ENCODE measurements at places on chromosomes 1 and 21.

GRCh38 chr1:111967067-111967690 is 22.3 kb downstream of the KCND3 start:
- H3K4me3 ChIP-seq: no peak overlapping the region
- no peak for DNase-seq
- H3K36me3 ChIP-seq: no peaks in the 10 kb centered on the region
- no peaks in the 10 kb centered on the region for H3K4me1 ChIP-seq
- no peak overlapping the region for H3K27ac ChIP-seq
- H3K27me3 ChIP-seq: no peaks in the 10 kb centered on the region

- DNase-seq: no peak
- H3K27ac ChIP-seq: no peak overlapping the region
- peaks cover 3% of the 10 kb centered on the region for H3K36me3 ChIP-seq
Measured at GRCh38 chr1:231236938-231237337, 4.1 kb upstream of the GNPAT start.

DNA sequence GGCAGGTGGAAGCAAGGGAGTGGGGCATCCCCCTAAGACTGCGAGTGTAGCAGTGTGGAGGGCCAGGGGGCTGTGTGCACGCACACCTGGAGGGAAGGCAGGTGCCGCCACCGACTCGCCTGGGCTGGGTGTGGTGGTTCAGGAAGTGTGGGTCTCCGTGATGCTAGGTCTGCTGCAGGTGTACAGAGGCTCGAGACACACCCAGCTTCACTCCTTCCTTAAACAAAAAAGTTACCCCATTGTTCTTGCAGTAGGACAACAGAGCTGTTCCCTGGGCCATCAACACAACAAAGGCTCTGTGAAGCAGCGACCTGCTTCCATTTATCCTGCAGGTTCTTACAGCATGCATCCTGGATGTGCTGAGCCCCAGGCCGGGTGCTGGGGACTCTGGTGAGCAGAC is 100.4 kb upstream of the TMEM51 start:
- peaks cover 6% of the 10 kb centered on the region for H3K36me3 ChIP-seq
- H3K4me3 ChIP-seq: no peak overlapping the region
- no peaks in the 10 kb centered on the region for H3K27me3 ChIP-seq
- H3K4me1 ChIP-seq: no peaks in the 10 kb centered on the region
- no peak overlapping the region for H3K27ac ChIP-seq

DNA sequence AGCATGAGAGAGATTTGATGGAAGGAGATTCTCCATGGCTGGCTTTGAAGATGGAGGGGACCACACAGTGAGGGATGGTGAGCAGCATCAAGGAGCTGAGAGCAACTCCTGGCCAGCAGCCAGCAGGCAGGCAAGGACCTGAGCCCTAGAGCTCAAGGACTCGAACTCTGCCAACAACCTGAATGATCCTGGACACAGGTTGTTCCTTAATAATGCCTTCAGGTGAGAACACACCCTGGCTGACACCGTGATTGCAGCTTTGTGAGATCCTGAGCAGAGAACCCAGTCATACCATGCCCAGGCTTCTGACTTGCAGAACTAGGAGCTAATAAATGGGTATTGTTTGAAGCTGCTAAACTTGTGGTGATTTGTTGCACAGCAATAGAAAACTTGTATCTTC is 183.1 kb downstream of the LMX1A start:
- no peaks in the 10 kb centered on the region for H3K27me3 ChIP-seq
- H3K36me3 ChIP-seq: no peaks in the 10 kb centered on the region
- no peak for DNase-seq
- no peak overlapping the region for H3K27ac ChIP-seq

DNA sequence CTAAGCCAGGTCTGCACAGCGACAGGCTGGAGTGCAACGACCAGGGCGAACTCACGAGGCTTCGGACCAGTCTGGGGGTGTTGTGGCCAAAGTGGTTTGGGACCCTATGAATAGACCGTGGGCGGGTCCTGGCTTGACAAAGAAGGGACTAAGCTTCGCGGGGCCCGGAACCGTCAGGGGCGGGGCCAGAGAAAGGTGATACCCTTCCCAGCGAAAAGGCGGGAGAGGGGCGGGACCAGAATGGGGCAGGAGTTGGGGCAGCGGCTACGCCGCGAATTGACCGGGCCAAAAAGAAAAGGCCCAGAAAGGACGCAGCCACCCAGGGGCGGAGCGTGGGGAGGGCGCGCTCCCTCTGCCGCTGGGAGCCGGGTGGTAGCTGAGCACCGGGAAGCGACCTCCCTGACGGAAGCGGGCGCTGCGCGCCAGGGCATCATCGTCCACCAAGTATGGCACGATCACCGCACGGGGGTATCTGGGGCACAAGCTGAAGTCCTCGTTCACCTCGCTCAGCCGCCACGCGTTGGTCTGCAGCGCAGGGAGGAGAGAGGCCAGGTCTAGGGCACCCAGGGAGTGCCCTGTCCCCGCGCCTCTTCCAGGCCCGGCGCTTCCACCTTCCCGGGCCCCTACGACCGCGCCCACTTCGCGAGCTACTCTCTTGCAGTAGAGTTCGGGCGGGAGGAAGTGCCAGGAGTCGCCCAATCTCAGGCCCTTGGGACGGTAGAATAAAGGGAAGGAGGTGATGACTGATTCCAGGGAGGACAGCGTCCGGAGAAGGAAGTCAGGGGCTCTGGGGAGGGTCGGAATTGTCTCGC is 6.7 kb upstream of the FAM167B start:
- H3K4me1 ChIP-seq: no peaks in the 10 kb centered on the region
- H3K27me3 ChIP-seq: no peaks in the 10 kb centered on the region
- H3K4me3 ChIP-seq: peak overlapping the region; percentile 40
- H3K27ac ChIP-seq: peak overlapping the region; percentile 38

GRCh38 chr1:15083578-15083977 is 70.0 kb upstream of the TMEM51 start:
- no peak overlapping the region for H3K27ac ChIP-seq
- no peaks in the 10 kb centered on the region for H3K27me3 ChIP-seq
- no peaks in the 10 kb centered on the region for H3K36me3 ChIP-seq
- no peaks in the 10 kb centered on the region for H3K4me1 ChIP-seq
- no peak for DNase-seq

DNA sequence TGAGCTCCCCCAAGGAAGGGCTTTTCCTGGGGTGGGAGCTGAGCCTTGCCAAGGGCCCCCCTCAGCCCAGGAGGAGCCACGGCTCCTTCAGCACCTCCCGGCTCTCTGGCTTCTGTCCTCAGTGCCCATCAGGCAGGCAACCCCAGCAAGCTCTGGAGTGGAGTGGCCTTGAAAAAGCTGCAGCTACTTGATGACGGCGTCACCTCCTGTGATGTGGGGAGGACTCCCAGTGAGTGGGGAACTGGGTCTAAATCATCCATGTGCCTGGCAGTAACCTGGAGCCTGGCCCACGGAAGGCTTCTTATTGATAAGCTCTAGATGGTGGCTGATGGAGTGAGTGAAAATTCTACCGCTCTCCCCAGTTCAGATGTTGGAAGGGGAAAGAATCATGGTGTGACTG is 114.4 kb downstream of the TMEM53 start:
- peak; percentile 44 for DNase-seq
- H3K27ac ChIP-seq: no peak overlapping the region
- H3K27me3 ChIP-seq: no peaks in the 10 kb centered on the region
- H3K36me3 ChIP-seq: no peaks in the 10 kb centered on the region
- H3K4me1 ChIP-seq: no peaks in the 10 kb centered on the region

- H3K4me3 ChIP-seq: no peak overlapping the region
- H3K4me1 ChIP-seq: peaks cover 3% of the 10 kb centered on the region
- no peaks in the 10 kb centered on the region for H3K36me3 ChIP-seq
- H3K27me3 ChIP-seq: no peaks in the 10 kb centered on the region
Measured at GRCh38 chr1:165253818-165254254, 102.7 kb downstream of the LMX1A start.

GRCh38 chr1:48675251-48675650 is 101.4 kb downstream of the BEND5 start:
- no peak overlapping the region for H3K27ac ChIP-seq
- no peaks in the 10 kb centered on the region for H3K27me3 ChIP-seq
- H3K4me3 ChIP-seq: no peak overlapping the region
- no peaks in the 10 kb centered on the region for H3K36me3 ChIP-seq
- H3K4me1 ChIP-seq: no peaks in the 10 kb centered on the region

- no peak for DNase-seq
- no peak overlapping the region for H3K4me3 ChIP-seq
- no peak overlapping the region for H3K27ac ChIP-seq
- H3K27me3 ChIP-seq: no peaks in the 10 kb centered on the region
Measured at GRCh38 chr1:211951856-211952255, 83.5 kb downstream of the INTS7 start.

DNA sequence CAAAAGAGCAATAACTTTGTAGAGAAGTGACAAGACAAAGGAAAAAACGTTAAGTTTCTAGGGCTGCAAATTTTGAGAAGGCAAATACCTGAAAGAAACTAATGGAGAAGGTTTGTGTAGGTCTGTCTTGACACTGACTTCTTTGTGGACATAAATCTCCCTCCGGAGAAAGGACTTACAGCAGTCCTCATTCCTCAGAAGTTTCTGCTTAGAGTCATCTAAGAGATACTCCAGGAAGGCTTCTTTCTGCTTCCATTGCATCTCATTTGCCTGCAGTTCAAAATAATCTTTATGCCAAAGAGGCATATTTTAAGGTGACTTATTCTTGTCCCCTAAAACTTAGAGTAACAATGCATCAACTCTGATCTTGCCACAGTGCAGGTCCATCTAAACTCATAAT is 4.4 kb upstream of the C4BPB start:
- no peaks in the 10 kb centered on the region for H3K4me1 ChIP-seq
- no peaks in the 10 kb centered on the region for H3K36me3 ChIP-seq
- no peak overlapping the region for H3K4me3 ChIP-seq
- H3K27me3 ChIP-seq: no peaks in the 10 kb centered on the region
- no peak overlapping the region for H3K27ac ChIP-seq

DNA sequence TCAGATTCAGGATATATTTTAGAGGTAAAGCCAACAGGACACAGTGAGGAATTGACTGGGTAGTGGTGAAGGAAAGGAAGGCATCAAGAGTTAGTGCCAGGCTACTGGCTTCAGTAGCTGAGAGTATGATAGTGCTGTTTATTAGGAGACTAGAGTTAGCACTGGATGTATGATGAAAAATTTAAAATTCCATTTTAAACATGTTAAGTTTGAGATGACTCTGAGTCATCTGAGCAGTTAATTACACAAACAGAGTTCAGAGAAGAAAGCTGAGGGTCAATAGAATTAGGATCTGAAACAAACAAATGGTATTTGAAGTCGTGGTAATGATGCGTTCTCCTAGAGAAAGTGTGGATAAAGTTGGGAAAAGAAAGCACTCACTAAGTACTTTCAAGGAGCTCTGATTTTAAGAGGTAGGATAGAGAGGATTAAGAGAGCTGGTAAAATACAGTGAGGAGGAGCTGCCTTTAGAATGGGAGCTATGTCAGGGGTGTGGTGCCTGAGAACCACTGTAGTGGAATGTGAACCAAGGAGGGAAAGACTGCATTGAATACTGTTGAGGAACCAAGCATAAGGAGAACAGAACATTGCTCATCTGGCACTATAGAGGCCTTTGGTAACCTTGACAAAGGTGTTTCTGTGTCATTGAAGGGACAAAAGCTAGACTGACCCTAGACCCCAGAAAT is 21.7 kb upstream of the SHCBP1L start:
- no peaks in the 10 kb centered on the region for H3K27me3 ChIP-seq
- H3K36me3 ChIP-seq: no peaks in the 10 kb centered on the region
- no peaks in the 10 kb centered on the region for H3K4me1 ChIP-seq
- DNase-seq: no peak

DNA sequence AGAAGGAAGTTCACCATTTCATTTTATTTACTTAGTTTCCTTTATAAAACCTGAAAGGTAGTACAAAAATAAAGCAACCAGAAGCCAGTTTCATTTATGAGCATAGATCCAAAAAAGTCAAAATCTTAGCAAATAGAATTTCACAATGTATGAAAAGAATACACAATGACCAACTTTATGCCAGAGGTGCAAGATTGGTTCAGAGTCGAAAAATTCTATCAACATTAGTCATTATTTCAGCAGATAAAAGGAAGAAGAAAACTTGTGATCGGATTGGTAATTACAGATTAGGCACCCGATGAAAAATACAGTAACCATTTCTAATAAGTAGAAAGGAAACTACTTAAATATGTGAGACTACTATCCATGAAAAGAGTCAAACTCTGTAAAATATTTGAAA is 89.1 kb downstream of the ITSN1 start:
- H3K36me3 ChIP-seq: no peaks in the 10 kb centered on the region
- no peak for DNase-seq
- H3K4me1 ChIP-seq: no peaks in the 10 kb centered on the region

GRCh38 chr1:45843474-45843905 is 40.1 kb downstream of the MAST2 start:
- peaks cover 3% of the 10 kb centered on the region for H3K4me1 ChIP-seq
- no peaks in the 10 kb centered on the region for H3K36me3 ChIP-seq
- no peak overlapping the region for H3K4me3 ChIP-seq

GRCh38 chr1:30596470-30596869 is 126.9 kb downstream of the MATN1 start:
- no peak overlapping the region for H3K27ac ChIP-seq
- no peak for DNase-seq
- H3K36me3 ChIP-seq: no peaks in the 10 kb centered on the region
- H3K4me1 ChIP-seq: no peaks in the 10 kb centered on the region
- H3K27me3 ChIP-seq: no peaks in the 10 kb centered on the region

DNA sequence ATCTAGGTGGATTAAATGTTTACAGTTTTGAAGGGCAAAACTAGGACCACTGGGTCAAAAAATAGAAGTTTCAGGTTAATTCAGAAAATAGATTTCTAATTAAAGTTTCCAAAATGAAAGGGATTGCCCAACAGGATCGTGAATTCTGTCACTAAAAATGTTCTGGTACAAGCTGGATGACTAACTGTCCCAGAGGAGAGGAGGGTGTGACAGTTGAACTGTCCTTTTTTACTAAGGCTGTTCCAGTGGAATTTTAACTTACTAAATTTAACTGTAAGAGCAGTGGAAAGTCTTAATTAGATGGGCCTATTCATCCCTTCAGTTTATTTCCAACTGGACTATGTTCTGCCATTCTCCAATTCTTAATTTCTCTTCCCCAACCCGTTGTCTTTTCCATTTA is 7.2 kb downstream of the SNX7 start:
- no peaks in the 10 kb centered on the region for H3K36me3 ChIP-seq
- no peak overlapping the region for H3K27ac ChIP-seq
- no peaks in the 10 kb centered on the region for H3K27me3 ChIP-seq
- H3K4me3 ChIP-seq: no peak overlapping the region
- DNase-seq: no peak

GRCh38 chr1:153659175-153659534 is 652 bp downstream of the SNAPIN start:
- no peak for DNase-seq
- H3K27ac ChIP-seq: peak overlapping the region; percentile 81

GRCh38 chr1:18978706-18979105 is 22.2 kb upstream of the IFFO2 start:
- no peaks in the 10 kb centered on the region for H3K4me1 ChIP-seq
- no peaks in the 10 kb centered on the region for H3K36me3 ChIP-seq
- no peak overlapping the region for H3K4me3 ChIP-seq
- H3K27ac ChIP-seq: no peak overlapping the region
- no peaks in the 10 kb centered on the region for H3K27me3 ChIP-seq
- no peak for DNase-seq

- no peaks in the 10 kb centered on the region for H3K4me1 ChIP-seq
- no peak overlapping the region for H3K27ac ChIP-seq
- no peak overlapping the region for H3K4me3 ChIP-seq
- no peaks in the 10 kb centered on the region for H3K36me3 ChIP-seq
Measured at GRCh38 chr1:100090471-100090870, 42.3 kb downstream of the SASS6 start.
